Occipital lobe (tissue), 3 donors: ENCODE measurements at places on chromosomes 4 and X.

DNA sequence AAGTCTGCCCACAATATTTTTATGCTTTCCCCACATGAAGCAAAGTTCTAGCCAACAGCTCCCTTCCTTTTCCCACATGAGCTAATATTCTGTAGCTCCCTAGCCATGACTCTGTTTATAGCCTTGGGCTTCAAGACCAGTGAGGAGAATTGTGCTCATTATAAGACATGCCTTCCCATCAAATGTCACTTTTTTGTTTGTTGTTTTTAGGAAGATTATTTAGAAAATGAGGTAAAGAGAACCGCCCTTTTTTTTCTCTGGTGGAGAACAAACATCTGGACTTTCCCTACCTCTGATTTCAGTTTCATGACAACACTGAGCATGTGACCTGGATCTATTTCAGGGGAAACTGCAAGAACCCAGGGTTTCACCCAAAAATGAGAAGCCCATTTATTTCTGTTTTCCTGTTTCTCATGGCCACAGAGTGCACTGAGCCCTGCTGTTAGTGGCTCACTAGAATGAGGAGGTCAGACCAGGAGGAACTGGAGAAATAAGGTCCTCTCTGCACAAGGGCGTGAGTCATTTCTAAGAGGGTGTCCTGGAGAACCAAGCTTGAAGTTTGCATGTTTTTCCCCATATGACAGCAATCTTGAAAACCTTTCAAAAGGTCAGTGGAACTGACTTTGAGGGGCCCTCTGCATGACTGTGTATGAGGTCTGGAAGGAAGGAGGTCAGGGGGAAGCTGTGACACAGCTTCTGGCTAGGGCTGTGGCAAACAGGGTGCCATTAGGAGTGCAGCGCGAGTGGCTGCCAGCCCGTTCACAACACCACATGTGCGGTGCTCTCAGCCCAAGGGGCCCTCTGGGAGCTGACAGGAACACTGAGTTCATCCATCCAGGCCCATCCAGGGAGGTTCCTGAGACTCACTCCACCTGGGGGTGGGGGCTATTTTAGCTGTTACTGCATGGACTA is 55.2 kb downstream of the CHST7 start:
- DNase-seq, result no peak

DNA sequence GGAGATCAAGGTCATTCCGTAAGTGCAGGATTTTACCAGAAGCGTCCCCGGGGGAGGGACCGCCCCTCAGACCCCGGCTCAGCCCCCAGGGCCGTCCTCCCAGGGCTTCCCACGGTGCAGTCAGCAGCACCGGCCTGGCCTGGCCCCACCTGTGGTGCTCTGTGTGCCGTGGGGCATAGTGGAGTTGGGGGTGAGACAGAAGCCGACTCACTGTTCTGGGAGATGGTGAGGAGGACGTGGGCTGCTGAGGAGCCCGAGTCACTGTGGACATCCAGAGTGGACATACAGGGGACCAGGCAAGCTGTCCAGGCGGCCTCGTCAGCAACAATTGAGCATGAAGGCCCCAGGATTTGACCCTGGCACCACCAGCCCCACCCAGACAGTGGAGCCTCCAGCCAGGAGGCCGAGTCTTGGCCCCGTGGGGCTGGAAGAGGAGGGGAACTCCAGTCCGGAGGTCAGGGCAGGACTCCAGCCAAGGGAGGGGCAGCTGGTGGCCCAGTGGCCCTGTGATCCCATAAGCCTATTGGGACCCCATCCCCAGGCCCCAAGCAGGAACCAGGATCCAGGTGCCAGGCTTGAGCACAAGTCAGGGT is 19.1 kb downstream of the ATP5ME start:
- DNase-seq, result no peak

DNA sequence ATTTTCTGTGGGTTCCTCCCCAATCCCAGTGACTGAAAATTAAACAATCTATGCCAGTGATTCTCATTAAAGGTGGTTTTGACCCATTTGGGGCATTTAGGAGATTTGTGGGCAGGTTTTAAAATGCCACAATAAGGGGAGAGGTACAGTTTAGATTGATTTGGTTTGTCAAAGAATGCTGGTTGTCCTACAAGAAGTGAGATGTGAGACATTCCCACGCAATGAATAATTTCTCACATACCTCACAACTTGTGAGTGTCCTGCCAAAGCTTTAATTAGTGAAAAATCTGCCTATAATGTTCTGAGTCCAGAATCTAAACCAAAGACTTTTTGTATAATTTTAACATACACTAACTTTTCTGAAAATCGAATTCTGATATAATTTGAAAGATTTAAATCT is 199.4 kb downstream of the MAPK10 start:
- no peak for DNase-seq

- DNase-seq, result no peak
Measured at GRCh38 chr4:40747207-40747835, 2.4 kb upstream of the NSUN7 start.

DNA sequence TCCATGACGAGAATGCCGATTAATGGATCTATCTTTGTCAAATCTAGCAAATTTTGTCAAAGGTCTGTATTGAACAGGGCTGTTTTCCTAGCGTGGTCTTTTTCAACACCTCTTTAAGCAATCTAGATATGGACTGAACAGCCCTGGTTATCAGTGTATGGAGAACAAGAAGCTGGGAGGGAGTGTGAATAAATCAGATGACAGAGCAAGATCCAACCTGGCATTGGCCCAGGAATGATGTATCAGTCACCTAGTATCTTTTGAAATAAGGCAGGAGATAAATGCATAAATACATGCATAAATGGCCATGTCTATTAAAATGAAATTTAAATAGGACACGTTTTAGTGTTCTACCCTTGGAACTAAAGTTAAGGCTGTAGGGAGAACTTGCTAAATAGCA is 15.7 kb upstream of the AP1S2 start:
- DNase-seq, result no peak

DNA sequence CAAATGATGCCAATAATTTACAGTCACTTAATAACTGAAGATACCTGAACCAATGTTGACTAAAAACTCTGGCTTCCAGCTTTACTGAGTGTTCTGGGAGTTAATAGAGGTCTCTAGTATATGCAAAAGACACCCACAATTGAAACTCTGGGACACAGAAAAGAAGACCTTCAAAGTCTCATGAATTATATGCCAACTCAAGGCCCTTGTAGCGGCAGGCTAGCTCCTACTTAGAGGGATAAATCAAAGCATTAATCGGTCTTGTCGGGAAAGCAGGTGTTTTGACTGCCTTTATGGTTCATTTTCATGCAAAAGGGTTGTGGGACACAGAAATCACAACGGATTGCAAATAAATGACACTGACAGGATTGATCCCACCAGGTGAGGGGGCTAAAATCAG is 55.9 kb downstream of the PCDH18 start:
- DNase-seq, result no peak

DNA sequence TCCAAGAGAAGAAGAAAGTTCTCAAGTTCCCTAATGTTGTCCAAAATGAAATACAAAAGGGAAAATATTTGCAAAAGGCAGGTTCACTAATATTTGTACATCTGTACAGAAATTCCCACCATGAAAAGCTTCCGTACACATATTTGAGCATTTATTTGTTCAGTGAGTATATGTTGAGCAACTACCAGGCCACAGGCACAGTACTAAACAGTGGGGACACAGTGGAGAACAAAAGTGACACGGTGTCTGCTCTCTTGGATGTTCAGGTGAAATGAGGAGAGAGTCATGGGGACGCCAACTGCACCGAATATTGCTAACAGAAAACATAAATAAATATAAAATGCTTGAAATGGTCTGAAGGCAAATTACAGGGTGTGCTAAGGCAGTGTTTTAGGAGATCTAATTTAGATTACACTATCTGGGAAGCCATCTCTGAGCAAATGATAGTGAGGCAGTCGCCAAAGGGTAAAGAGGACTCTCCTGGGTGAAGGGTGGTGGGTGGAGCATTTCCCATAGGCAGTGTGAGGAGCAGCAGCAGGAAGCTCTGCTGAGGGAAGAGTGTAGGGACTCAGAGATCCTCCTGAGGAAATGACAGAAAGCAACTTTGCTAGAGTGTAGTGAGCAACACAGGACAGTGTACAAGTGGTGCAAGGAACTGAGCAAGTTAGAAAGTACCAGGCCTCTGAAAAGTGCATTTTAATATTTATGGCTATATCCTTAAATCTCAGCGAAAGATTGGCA is 375.2 kb downstream of the GALNTL6 start:
- DNase-seq, result no peak

- DNase-seq, result no peak
Measured at GRCh38 chrX:129549124-129549523, 9.1 kb downstream of the OCRL start.

GRCh38 chrX:119880552-119881437 is 9.2 kb downstream of the NDUFA1 start:
- no peak for DNase-seq

DNA sequence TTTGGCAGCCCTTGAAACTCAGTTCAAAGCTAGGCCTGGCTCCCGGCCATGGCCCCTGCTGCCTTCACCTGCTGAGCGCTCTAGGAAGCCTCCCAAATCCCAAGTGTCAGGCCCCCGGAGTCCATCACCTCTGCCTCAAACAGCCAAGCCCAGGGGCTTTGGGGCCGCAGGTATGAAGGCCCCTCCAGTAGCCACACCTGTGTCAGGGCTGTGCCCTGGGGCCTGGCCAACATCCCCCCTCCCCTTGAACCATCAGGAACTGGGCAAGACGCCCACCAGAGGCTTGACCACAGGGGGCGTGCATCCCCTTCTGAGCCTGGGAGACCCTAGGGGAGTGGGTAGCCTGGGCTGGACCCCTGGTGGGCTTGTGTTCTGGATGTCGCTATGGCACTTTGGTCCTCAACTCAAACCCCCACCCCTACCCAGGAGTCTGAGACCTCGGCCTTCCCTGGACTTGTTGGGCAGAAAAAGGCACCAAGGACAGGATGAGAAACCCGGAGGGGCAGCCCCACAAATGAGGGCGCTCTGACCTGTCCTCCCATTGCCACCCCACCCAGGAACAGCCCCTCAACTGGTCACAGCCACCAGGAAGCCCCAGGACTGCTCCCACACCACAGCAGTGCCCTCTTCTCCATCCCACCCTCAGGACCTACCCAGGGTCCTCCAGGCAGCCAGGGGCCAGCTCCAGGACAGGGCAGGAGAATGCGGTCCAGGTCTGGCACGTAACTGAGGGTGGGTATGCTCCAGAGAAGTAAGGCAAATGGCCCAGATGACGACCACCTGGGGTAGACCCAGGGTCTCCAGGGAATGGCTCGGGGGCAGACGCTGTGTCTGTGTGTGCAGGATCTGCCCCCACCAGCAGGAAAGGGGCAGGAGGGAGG is 4.2 kb upstream of the SLBP start:
- no peak for DNase-seq

DNA sequence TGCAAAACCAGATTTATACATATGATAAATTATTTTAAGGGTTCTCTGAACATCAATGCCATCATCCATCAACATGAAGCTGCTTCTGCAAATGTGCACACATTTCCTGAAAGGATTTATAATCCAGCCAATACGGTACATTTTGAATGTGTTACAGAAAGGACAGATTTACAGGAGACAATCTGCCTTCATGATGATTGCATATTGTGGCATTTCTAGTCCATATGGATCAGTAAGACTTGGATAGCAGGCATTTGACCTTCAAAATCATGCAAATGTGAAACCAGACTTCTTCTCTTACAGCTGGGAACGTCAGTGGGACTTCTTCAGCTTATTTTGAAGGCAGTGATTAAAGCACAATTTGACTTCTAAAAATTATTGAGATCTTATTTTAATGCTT is 217.3 kb upstream of the GK2 start:
- no peak for DNase-seq

DNA sequence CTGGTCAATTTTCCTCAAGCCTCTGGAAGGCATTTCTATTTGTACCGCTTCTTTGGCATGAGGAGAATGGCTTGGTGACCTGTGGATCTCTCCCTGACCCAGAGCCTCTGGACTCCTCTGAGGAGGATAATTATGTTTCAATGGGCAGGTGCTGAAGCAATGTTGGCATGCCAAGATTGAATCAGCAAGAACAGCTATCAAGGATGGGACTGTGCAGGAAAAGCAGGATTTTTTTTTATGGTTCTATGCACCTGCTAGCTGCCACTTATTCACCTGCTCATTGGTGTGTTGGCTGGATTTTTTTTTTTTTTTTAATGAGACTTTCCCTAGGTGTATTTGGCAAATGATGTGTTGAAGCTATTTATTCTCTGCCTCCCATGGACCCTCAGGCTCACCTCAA is 821.2 kb downstream of the RPA4 start:
- no peak for DNase-seq

GRCh38 chrX:104659005-104659744 is 93.2 kb downstream of the IL1RAPL2 start:
- no peak for DNase-seq

DNA sequence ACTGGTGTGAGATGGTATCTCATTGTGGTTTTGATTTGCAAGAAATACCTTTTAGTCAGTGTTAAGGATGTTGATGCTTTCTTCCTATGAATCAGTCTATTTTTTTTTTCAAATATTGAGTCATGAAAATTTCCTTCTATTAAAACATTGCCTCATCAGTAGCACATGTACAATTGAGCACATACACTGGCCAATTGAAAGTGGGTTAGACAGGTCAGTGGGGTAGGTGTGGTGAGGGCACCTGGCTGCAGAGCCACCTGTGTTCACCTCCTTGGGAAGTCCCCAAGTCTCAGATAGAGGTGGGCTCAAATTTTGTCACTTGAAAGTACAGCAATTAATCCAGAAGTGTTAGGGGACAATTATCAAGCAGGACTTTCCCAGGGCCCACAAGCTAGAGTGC is 243.7 kb downstream of the SPRY1 start:
- no peak for DNase-seq

DNA sequence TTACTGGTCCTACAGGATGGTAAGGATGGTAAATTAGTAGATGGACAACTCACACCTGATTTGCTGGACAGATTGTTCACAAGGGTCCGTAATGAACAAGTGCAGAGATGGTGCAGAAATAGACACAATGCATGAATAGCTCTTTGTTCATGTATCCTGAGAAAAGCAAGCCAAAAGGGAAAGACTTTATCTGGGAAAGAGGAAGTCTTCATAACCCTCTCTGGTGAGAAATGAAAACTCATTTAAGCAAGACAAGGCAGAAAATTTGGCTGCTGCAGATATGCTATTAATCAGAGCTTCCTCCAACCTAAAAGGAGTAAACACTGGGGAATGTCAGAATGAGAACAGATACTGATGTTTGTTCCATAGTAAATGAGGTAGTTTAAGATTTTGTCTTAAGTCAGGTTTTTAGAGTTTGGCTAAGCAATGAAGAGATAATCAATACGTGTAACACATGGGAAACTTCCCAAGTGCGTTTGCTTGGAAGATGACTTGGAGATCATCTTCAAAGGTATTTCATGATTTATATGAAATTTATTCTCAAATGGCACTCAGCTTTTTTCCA is 152.4 kb upstream of the BMPR1B start:
- DNase-seq, result no peak

GRCh38 chr4:171390626-171391025 is 422.6 kb upstream of the GALNTL6 start:
- no peak for DNase-seq

DNA sequence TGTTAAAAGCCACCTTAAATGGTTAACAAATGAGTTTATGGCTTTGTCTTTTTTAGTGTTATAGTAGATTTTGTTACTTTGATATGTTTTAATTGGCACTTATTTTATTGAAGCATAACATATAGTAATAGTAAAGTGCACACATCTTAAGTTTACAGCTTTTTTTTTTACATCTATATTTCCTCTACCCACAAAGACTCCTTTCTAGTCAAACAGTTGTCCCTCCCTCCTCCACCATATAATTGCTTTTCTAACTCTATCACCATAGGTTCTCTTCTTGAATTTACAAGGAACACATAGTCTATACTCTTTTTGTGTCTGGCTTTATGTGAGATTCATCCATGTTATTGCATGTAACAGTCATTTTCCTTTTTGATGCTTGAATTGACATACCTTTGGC is 71.5 kb downstream of the PDK3 start:
- DNase-seq, result no peak

GRCh38 chr4:140098455-140099160 is 55.4 kb downstream of the MAML3 start:
- DNase-seq, result no peak
